Fibroblast of gingiva (primary cell): ENCODE measurements at places on chromosomes 2 and 18.

DNA sequence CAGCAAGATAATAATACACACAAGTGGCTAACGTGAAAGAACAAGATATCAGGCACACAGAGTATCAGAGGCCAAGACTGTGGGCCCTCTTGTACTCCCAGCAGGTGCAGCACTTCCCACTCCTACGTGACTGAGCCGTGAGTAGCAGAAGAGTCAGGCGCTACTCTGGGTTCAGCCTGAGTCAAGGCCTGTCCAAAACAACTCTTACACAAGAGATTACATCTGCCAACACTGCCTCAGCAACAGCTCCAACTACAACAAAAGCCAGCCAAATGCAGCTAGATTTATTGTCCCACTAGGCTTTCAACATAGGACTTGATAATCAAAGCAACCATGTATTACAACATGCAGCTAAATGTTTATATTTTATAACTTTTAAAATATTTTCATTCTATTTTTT, 56.2 kb downstream of the ITSN2 start:
- peak; percentile 96 for DNase-seq

- DNase-seq = no peak
Observed at GRCh38 chr2:42788-43187, 3.5 kb downstream of the FAM110C start.

DNA sequence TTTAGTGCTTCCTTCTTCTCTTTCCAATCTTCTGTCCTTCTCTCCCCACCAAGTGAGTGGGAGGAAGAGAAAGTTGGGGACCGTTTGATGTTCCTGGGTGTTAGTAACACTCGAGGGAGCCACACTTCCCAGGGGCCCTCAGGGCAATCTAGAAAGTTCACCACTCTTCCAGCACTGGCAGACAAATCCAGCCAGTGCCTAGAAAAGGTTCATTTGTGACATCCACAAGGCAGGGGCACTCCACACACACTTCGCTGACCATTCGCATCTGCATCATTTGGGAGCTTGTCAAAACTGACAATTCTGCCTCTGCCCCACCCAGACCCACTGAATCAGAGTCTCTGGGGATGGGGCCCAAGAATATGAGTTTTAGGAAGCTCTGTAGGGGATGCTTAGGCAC, 86.8 kb upstream of the ST3GAL5 start:
- DNase-seq = no peak

- no peak for DNase-seq
Observed at GRCh38 chr2:78779761-78780160, 245.7 kb upstream of the REG3G start.

DNA sequence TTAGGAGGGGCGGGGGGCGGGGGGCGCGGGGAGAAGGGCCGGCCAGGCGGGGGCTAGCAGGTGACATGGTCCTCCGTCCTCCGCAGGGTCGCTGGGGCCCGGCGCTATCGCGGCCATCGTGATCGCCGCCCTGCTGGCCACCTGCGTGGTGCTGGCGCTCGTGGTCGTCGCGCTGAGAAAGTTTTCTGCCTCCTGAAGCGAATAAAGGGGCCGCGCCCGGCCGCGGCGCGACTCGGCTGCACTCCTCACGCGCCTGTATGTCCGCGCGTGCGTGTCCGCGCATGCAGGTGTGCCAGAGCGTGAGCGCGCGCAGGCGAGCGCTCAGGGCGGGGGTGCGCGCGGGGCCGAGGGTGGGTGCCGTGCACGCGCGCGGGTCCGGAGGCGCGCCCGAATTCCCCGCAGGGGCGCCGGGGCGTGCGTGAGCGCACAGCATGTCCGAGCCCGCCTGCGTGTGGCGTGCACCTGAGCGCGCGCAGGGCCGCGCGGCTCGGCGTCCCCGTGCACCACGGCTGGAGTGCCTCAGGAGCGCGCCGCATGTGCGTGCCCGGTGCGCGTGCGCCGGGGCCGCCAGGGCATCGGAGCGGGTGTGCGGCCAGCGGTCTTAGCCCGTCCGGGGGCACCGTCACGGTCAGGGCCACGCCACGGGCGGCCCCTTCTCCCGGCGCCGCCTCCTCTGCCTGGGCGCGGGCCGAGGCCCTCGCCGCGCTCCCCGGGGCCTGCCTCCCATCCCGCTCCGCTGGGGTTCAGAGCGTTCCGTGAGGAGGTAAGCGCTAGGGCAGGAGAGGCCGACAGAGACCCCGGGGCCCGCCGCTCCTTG, 6.3 kb downstream of the SNORC start:
- DNase-seq = no peak
